Dermis blood vessel endothelial cell (primary cell): ENCODE measurements at places on chromosomes 4 and X. TPM values are rescaled to one million over a fixed set of nuclear protein-coding genes. Genes with fewer than 3 reads are reported as not detected.

- no peak for DNase-seq
These were observed 2.9 kb upstream of the FTSJ1 start for GRCh38 chrX:48472851-48473703.

- no peak for DNase-seq
These were observed 205.4 kb upstream of the GK2 start for GRCh38 chr4:79613269-79613935.

DNA sequence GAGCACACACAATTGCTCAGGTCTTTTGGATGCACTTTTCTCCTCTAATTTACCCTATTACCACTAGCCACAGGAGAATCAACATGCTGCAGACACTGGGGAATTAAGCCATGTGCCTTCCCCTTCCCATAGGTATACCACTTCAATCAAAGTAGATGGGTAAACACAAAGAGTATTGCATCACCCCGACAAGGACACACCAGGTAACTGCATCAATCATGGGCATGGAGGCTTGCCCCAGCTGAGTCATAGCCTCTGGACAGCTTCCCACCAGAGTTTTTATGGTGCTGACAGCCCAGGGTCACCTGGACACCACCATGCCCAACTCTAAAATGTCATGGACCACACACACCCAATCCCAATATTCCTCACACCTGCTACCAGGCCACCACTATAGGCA, 197.2 kb upstream of the AR start:
- DNase-seq: no peak

GRCh38 chrX:11555759-11556158, 110.0 kb downstream of the ARHGAP6 start:
- DNase-seq: no peak

- DNase-seq: no peak
These were observed 534.4 kb upstream of the PCDH10 start for GRCh38 chr4:132614682-132615081.

- DNase-seq: no peak
These were observed 158.5 kb upstream of the ARSJ start for GRCh38 chr4:114137984-114138383.

DNA sequence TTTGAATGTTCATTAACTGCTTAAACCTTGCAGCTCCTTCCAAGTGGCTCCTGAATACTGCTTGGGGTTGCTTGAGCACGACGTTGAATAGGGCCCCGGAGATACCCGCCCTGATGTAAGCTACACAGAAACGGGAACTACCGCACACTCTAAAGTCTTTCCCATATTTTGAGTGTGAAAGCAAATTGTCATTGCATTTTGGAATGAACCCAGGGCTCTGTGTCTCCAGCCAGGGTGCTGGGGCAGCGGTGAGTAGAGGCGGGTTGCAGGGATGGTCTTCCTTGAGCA, 59.4 kb upstream of the HELT start:
- DNase-seq: no peak

FAM9B gene
- total RNA-seq: not detected in 2 replicates
